ENCODE measurements at places on chromosomes 2 and 18.
A peak's percentile ranks its signal among the peaks of the same experiment; 100 is the strongest.

GRCh38 chr2:70089220-70089982 lies 2.1 kb downstream of the PCBP1 start:
- DNase-seq: no peak

GRCh38 chr18:13558124-13558523 lies 168.2 kb downstream of the FAM210A start:
- DNase-seq: peak; percentile 64

GRCh38 chr2:206112108-206112507 lies 26.1 kb upstream of the INO80D start:
- DNase-seq: no peak

DNA sequence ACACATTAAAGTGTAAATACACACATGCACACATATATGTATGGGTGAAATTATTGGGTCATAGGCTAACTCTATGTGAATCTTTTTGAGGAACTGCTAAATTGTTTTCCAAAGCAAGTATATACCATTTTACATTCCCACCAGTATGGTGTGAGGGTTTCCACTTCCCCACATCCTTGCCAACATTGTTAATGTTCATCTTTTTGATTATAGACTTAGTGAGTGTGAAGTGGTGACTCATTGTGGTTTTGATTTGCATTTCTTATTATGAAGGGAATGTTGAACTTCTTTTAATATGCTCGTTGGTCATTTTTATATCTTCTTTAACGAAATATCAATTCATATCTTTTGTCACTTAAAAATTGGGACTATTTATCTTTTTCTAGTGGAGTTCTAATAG lies 181.8 kb upstream of the GCFC2 start:
- DNase-seq: no peak

GRCh38 chr18:79634186-79634585 lies 45.4 kb upstream of the CTDP1 start:
- no peak for DNase-seq

DNA sequence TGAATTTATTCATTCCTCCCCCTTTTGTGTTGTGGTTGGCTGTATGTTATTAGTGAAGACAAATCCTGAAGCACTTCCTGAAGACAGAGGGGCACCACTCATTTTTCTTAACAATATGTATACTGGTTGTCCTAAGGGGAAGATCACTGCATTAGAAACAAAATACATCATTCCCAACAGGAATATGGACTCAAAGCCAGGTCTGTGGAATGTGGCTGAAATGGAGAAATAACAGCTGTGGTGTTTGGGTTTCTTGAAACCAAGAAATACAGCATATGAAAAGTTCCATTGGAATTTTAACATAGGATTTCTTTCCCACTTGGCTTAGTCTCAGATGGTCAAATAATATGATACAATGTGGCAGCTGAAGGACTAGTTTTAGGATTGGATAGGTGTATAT lies 267.6 kb downstream of the KCNE4 start:
- no peak for DNase-seq

- no peak for DNase-seq
Measured at GRCh38 chr18:12783524-12783923, 80.7 kb downstream of the PSMG2 start.

DNA sequence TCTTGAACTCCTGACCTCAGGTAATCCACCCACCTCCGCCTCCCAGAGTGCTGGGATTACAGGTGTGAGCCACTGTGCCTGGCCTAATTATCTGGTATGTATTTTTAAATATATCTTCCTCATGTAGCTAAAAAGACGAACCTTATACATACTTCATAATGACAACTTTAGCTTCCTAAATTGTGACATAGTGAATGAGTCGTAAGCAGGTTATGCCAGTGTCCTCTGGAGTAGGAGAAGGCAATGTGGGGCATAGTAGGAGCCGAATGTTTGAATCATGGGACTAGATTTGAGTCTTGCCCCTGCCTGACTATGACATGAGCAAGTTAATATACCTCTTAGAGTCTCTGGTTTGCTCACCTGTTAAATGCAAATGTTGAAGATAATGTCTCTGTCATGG lies 95.8 kb upstream of the FOSL2 start:
- peak; percentile 40 for DNase-seq

GRCh38 chr2:188379748-188380147 lies 88.1 kb downstream of the GULP1 start:
- no peak for DNase-seq

DNA sequence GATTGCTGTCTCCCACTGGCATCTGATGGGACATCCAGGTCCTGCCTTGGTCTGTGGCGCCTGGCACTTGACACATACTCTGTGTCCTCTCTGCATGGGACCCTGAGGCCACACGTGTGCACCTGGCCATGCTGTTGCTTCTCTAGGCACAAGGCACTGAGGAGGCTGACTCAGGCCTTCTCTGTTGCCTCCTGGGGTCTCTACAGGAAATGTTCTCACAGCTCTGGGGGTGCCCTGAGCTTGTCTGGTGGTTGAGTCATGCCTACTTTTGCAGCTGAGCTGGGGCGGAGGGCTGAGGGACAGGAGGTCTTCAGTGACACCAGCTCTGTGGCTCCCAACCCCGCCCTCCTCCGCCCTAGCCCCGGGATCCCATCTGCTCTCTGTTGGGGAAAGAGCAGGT lies 207.0 kb upstream of the HS6ST1 start:
- no peak for DNase-seq

Measured in AG08395 (cell line).